ENCODE measurements at places on chromosomes 12 and 14.

DNA sequence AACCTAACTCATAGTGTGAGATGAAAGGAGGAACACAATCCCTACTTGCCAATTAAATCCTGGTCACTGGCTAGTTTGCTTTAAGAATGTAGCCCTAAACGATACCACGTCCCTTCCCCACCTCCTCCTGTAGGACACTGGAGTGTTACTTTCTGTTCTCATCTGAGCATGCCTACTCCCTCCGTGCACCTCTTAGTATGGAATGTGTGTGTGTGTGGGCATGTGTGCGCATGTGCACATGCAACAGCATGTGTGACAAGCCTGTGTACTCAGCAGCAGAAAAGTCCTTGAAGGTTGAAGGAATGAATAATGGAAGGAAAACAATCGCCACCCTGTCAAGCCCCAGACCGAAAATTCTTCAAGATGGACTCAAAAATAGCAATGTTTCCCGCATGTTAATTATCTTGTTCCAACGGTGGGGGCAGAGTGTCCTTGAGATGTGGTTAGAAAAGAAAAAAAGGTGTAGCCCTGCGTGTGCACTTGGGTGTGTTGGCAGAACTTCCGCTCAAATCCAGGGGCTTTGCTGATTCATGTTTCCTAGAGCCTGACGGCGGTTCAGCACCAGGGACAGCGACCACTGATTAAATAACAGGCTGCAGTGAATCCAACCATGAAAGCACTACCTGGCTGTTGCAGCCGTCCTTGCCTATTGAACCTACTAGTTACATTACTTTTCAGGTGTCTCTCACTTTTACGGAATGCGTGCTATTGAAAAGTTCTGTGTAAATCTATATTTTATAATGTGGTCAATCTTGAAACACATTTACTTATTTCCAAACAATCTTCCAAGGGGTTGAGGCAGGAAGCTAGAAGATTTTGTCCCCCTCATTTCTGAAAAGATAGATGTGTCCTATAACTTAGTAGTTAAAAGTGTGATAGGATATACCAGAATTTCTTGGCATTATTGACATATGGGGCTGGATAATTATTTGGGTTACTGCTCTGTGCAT is 79.8 kb downstream of the SRRM4 start:
- DNase-seq = peak; percentile 14

- DNase-seq = no peak
These were observed 131.8 kb downstream of the KITLG start for GRCh38 chr12:88448337-88448915.

DNA sequence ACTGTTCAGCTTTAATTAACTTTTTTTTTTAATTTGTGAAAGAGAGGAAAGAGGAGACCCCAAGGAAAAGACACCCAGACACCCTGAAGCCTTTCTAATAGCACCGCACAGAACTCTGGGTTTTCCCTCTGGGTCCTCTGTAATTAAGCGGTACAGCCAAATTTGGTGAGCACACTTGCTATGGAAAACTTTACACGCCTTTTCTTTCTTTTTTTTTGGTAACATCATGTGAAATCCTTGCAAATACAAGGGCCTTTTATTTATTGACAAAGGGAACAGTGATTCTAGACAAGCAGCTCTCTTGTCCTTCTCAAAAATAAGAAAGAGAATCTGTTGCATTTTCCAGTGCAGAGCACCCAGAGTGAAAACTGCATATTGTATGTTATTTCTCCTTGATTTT is 44.4 kb upstream of the CPM start:
- DNase-seq = no peak

GRCh38 chr14:99361596-99362215 is 89.7 kb upstream of the BCL11B start:
- no peak for DNase-seq

DNA sequence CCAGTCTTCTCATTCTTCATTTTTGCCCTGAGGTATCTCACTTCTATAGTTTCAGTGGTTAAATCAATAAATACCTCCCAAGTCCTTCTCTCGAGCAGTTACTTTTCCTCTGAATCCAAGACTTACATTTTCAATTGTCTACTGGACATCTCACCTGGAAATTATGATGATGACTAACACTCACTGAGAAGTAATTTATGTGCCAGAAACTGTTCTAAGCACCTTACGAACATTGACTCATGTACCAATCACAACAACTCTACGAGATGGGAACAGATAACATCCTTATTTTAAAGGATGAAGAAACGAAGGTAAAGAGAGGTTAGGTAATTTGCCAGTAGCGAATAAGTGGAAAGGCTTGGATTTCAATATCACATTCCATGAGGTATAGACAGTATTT is 94.1 kb downstream of the EML5 start:
- no peak for DNase-seq

- no peak for DNase-seq
These were observed 115.3 kb downstream of the PDE6H start for GRCh38 chr12:15088105-15088504.

GRCh38 chr14:33934938-33935337 is 15.9 kb downstream of the EGLN3 start:
- no peak for DNase-seq

- peak; percentile 45 for DNase-seq
These were observed 343.2 kb downstream of the PDZRN4 start for GRCh38 chr12:41531147-41531829.

DNA sequence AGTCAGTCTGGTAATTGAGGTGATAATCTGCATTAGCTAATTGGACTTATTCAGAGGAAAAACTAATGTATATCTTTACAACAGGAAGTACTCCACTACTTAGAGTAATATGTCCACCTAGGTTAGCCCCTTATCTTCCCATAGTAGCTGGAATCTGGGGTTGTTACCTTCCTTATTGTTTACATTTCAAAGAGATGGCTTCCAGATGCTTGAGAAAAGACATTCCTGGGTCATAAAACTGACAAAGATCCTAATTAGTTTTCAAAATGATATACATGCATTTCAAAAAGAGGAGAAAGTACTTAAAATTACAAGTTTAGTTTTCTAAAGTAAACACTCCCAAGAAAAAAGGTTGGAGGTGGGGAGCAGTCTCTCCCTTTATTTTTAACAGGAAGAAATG is 78.1 kb downstream of the RPL10L start:
- DNase-seq = no peak

DNA sequence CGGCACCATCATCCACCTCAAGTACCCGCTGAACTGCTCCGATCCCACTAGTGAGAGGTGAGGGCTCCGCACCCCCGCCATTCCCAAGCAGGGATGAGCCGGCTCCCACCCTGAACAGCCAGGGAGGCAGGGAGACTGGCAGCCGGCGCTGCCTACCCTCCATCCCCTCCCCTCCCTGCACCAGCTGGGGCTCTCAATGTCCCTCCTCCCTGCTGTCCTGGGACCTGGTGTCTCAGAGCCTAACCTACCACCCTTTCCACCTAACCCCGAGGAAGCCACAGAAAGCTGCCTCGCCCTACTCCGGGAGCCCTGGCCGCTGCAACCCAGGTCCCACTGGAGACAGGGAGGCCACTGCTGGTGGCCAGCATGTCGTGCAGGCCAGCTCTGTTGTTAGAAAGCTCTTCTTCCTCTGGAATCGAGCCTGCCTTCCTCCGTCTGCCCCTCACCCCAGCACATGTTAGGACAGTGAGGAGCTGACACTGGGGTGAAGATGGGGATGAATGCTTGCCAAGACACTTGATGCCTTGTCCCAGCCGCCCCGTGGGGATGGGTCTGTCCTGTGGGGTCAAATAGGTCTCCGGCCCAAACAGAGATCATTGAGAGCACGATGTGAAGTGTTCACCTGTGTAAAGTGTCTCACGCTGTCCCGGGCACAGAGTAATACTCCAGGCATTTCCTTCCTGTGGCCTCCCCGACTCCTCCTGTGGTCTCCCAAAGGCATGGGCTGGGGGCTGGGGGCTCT is 1.1 kb downstream of the PTPN6 start:
- no peak for DNase-seq

GRCh38 chr14:101253948-101254347 is 307.3 kb upstream of the DIO3 start:
- no peak for DNase-seq

GRCh38 chr12:11917501-11917900 is 153.2 kb upstream of the BCL2L14 start:
- DNase-seq = no peak

- DNase-seq = peak; percentile 26
These were observed 203.3 kb downstream of the NAV3 start for GRCh38 chr12:78034025-78034424.

DNA sequence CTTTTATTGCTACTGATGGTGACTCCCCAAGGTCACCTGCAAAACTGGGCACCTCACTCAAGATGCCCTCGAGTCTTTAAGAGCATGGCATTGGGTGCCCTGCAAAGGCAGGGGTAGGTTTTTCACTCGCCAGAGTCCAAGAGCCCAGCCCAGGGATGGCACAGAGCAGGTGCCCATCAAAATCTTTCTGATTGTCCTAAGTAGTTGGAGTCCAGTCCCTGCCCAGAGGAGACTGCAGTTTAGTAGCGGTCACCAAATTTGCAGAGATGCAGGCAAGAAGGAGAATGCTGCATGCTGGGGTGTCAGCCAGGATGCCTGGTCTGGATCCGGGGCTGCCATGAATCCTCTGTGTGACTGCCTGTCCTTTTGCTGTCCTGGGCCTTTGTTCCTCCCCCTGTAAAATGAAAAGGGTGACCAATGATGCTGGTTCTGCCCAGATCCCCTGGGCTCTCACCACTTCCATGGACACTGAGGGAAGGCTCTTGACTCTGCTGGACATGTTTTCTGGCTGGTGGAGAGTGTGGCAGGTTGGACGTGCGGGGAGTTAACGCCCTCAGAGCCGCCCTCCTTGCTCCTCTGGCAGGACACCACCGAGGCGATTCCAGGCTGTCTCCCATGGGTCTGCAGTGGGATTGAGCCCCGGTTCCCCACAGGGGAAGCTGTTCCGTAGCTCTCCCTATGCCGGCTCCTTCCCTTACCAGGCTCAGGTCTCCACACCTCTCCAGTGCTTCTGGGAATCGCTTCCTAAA is 41.3 kb downstream of the DLK1 start:
- no peak for DNase-seq

- no peak for DNase-seq
These were observed 33.0 kb downstream of the METAP2 start for GRCh38 chr12:95506707-95507523.

- no peak for DNase-seq
These were observed 442.5 kb downstream of the NELL2 start for GRCh38 chr12:44433659-44434058.

DNA sequence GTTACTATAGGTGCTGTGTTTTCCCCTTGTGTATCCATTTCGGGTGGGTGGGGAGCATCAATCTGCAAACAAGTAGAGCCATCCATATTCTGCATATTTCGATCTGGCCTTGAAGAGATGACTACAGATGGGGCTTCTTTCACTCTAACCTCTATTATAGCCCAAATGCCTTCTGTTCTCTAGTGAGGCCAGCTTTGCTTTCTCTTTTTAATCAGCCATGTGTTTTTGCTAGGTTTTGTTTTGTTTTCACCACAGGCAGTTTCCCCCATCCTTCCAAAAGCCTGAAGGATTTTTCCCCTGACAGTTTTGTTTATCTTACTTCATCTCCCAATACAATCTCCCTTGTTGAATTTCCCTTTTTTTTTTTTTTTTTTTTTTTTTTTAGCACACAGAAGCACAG is 224.1 kb downstream of the BTG1 start:
- DNase-seq = no peak

GRCh38 chr12:8038659-8039114 is 6.2 kb downstream of the FOXJ2 start:
- DNase-seq = peak; percentile 49

DNA sequence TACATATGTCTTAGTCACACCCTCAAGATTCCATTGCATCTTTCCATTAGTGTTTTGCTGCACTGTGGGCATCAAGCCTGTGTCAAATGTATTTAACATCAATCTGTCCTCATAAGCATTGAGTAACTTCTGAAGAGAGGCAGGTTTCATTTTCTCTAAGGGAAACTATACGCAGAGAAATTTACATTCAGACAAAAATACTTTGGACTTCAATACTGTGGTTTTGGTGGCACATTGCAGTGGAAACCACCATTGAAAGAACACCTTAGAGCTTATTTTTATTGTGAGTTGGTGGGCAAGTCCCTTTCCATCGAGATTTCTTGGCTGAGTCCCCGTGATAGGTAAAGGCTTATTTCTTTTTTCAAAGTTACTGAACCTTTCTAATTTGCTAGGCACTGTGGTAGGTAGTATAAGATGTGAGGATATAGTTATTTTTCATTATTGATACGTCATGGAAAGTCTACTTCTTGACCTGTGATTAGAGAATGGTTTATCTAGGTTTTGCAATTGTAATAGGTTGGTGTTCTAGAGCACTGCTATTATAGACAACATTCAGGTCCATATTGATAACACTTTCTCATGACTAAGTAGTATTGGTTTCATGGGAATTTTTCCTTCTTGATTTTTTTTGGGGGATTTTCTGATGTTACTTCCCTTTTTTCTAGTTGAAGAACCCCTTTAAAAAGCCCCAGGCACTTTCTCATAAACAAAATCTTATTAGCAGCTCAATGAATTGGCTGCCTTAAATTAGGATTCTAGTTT is 81.9 kb downstream of the CFAP54 start:
- no peak for DNase-seq

DNA sequence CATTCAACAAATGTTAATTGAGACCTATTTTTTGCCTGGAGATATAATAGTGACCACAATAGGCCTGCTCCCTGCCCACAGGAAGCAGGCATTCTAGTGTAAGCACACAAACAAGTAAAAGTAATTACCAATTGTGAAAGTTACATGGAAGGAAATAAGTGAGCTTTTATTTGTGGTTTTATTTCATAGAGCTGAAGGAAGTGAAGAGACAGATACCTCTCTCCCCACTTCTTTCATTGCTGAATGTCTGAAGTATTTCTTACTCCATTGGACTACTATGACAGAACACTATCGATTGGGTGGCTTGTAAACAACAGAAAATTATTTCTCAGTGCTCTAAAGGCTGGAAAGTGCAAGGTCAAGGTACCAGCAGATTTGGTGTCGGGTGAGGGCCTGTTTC is 183.5 kb downstream of the PRKCH start:
- no peak for DNase-seq

- DNase-seq = no peak
These were observed 169.7 kb downstream of the MYRFL start for GRCh38 chr12:69994724-69995173.

- DNase-seq = no peak
These were observed 80.8 kb downstream of the BHLHE41 start for GRCh38 chr12:26044007-26044394.

DNA sequence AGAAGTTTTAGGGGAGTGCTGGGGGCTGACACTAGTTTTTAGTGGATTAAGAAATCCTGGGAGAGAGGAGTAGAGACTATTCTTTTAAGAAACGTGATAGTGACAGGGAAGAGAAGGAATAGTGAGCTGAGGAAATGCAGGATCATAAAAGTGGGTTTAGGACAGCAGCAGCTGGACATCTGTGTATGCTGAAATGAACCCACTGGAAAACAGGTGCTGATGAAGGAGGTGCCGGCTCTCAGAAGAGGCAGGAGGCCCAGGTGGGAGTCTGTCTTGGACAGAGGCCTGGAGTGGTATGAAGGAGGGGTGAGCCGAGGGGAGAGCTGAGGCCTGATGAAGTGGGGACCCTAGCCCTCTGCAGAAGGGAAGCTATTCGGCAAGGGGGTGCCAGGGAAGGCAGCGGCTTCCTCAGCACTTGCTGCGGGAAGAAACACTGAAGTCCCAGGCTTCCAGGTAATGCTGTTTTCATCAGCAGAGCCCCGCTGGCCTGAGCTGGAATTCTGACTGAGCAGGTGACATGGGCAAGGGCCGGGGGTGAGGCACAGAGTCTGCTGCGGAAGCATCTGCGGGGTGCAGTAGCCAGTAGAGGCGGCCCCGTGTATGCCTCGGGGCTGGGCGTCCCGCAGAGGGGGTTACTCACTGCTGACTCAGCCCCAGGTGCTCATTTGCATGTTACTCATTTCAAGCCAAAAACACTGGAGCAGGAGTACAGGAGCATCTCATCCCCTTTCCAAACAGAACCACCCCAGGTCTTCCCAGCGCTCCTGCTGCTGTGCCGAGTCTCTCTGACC is 89.7 kb downstream of the TMCC3 start:
- DNase-seq = no peak

- no peak for DNase-seq
These were observed 89.5 kb downstream of the AEBP2 start for GRCh38 chr12:19528750-19529149.

All from uterus (tissue), 4 donors.